GM19239 (cell line): ENCODE measurements at places on chromosomes 7 and 10.

DNA sequence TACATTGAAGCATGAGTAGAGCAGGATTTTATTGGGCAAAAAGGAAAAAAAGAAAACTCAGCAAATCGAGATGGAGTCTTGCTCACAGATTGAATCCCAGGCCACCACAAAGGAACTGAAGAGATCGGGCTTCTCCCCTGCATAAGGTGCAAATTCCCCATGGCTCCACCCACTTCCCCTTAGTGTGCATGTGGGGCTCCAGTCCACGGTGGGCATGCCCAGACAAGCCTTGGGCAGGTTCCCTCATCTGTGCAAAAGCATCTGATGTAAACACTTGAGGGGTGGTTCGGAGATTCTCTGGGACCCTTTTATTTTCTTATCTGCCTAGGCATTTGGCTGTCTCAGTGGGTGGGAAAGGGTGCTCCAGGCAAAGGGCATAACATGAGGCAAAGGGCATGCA is 150.7 kb downstream of the CFTR start:
- no peak for DNase-seq

- no peak for DNase-seq
These were observed 21.9 kb upstream of the CABCOCO1 start for GRCh38 chr10:61640856-61641255.

GRCh38 chr7:100604976-100605911 is 3.1 kb downstream of the PCOLCE start:
- DNase-seq = no peak

DNA sequence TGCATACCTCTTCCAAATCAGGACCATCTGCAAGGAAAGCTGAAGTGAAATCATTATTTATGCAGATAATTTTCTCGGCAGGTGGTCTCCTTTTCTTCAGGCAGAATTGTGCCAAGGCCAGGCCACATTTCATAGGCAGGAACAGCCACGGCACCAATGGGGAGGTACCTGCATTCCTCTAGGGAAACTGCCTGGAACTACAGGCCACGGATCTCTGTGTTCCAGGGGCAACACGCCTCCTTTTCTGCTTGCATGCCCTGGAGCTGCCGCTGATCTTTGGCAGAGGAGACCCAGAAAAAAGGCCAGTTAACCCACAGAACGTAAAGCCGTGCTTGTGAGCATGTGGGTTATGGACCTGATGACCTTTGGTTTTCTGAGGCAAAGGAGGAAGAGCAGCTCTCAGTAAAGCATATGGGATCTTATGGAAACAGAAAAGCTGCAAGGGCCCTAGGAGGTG is 111.2 kb upstream of the KIAA1217 start:
- DNase-seq = no peak

DNA sequence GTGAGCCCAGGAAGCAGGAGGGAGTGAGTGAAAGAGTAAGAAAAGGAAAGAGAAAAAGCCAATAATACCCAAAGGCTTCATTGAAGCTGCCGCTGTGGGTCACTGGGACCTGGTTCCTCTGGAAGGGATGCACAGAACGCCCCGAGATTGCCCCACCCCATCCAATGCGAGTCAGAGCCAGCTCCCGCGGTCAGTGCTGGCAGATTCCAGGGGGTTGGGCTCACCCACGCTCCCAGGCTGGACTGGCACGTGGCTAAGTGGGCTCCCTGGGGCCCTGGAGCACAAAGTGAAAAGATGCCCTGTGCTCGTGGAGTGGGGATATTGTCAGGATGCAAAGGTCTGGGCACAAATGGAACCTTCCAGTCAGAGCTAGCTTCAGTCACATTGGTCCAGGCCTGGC is 117.0 kb downstream of the OAT start:
- DNase-seq = no peak

DNA sequence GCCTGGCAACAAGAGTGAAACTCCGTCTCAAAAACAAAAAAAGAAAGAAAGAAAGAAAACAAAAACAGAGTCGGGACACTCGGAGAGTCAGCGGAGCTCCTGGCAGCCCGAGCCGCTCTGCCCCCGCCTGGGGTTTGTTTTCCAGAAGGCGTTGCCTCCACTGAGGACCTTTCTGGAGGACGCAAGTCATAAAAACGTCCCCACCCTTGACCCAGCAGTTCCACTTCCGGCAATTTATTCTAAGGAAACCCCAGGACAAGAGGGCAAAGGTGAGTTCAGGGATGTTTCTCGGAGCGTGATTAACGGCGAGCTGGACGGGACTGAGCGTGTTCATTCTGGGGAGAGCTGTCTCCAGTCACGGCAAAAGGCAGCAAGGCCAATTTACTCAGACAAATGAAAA is 27.0 kb upstream of the SUN1 start:
- no peak for DNase-seq

GRCh38 chr7:157459966-157460365 is 123.2 kb downstream of the DNAJB6 start:
- DNase-seq = no peak

- no peak for DNase-seq
These were observed 1331.6 kb upstream of the SORCS1 start for GRCh38 chr10:108496106-108496505.

GRCh38 chr10:91296471-91296870 is 76.0 kb downstream of the PCGF5 start:
- no peak for DNase-seq

GRCh38 chr10:3412071-3412582 is 239.5 kb upstream of the PITRM1 start:
- DNase-seq = no peak

DNA sequence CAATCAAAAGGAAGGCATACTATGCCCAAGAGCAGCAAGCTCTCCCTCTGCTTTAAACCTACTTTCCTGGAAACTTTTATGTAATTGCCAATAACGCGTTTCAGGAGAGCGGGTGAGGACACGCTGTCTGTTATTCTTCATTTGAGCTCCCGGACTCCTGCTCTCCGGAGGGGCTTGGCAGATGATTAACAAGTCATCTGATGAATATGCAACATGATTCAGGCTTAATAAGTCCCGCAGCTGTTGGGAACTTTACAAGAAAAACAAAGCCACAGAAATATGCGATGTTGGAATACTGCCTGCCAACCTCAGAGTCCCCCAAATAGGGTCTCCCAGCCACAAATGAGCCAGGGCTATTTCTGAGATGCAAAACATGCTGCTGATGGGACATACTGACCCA is 348.0 kb downstream of the GPAM start:
- no peak for DNase-seq

GRCh38 chr10:83945982-83946718 is 193.2 kb upstream of the GHITM start:
- no peak for DNase-seq

GRCh38 chr10:119209035-119209735 is 1.8 kb downstream of the GRK5 start:
- no peak for DNase-seq

DNA sequence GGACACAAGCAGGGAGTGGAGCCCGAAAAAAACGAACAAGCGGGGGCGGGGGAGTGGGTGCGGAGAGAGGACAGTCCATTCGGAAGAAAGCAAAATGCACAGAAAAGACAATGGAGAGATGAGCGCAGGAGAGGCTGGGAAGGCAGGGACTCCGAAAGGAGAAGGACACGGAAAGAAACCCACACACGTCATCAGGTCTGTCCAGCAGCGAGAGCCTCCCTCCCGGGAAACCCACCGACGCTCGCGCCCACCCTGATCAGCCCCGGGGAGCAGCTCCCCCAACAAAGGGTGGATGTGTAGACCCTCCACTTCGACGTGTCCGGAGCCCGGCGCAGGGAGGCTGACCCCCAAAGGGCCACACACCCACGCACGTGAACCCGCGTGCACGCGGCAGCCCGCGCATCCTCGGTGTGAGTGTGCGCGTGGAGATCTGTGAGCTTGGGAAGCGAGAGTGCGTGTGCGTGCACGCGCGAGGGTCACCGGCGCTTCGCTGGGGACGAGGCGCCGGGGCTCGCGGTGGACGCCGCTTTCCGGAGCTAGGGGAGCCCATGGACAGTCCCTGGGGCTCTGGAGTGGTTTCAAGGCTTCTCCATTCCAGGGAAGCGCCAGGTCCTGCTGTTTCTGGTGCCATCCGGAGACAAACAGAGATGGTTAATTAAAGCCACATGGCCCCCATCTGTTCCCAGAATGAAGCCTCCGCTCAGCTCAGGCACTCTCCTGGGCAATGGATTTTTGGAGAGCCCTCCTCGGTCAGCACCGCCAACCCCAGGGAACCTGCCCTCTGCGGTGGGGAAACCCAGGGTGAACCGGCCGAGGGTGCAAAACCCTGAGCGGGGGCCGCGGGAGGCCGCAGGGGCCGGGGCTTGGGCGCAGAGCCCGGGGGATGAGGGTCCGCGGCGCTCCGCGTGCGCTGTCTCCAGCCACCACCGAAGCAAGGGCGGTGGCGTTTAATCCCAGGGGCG is 916 bp downstream of the LAMB1 start:
- DNase-seq = no peak

GRCh38 chr10:18423058-18423637 is 228.2 kb downstream of the NSUN6 start:
- DNase-seq = no peak

DNA sequence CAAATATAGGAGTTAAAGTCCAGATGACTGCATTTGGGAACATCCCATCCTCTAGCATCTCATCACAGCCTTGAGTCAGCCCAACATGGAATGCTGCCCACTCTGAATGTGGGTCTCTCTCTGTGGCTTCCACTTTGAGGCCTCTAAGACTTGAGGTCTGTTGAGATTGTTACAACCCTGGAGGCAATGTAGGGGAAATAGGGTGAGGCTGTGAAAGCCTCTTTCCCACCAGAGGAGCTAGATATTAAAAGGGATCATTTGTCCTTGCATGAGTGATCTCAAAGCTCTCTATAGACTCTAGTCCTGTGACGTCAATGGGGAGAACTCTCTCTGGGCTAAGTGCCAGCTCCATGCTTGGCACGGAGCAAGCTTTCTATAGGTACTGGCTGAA is 6.4 kb upstream of the GOLGA7B start:
- DNase-seq = no peak

DNA sequence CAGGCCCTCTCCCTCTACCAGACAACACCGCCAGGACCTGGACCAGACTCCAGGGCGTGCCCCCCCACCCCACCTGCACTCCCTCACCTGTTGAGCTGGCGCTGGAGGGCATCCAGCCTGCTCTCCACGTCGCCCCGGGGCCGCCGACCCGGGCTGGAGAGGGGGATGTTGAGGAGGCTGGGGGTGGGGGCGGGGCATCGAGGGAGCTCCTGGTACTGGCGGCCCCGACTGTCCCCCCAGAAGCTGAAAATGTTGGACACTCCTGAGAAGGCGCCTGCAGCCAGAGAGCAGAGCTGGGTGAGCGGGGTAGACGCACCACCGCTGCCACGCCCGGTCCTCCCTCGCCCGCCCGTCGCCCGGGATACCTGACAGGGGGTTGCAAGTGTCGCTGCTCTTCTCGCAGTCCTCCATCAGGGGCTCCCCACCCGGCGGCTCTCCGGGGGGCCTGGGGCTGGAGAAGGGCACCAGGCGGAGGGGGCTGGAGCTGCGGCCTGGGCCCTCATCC is 30.8 kb downstream of the KCNH2 start:
- no peak for DNase-seq

GRCh38 chr10:117746541-117747448 is 204.2 kb downstream of the EMX2 start:
- DNase-seq = no peak

- DNase-seq = no peak
These were observed 141.7 kb downstream of the DLG5 start for GRCh38 chr10:77784856-77785255.

GRCh38 chr10:80148166-80148805 is 15.8 kb downstream of the PLAC9 start:
- DNase-seq = no peak

DNA sequence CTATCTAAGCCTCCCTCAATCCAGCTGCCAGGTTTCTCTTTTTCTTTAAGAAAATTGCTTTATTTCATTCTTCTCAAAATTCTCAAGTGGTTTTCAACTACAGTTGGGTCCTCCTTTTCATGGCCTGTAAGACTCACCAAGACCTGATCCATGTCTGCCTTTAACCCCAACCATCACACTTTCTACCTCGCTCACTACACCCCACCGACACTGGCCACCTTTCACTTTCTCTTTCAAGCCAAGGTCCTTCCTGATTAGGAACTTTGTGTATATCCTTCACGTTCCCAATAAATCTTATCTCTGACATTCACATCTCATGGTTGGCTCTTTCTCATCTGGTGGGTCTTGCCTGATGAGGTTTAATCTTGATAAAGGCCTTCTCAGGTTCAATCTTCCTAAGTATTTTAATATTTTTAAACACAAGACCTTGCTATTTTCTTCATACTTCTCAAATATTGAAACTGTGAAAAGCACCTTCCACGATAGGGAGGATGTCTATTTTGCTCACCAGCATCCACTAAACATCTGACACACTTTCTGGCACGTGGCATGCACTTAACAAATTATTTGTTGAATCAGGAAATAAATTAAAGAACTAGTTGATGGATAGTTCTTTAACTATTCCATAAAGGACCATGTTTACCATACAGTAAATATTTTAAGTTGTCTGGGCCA is 624.8 kb downstream of the GRID1 start:
- DNase-seq = peak; percentile 28

GRCh38 chr7:116571037-116571436 is 46.2 kb downstream of the CAV1 start:
- DNase-seq = no peak

DNA sequence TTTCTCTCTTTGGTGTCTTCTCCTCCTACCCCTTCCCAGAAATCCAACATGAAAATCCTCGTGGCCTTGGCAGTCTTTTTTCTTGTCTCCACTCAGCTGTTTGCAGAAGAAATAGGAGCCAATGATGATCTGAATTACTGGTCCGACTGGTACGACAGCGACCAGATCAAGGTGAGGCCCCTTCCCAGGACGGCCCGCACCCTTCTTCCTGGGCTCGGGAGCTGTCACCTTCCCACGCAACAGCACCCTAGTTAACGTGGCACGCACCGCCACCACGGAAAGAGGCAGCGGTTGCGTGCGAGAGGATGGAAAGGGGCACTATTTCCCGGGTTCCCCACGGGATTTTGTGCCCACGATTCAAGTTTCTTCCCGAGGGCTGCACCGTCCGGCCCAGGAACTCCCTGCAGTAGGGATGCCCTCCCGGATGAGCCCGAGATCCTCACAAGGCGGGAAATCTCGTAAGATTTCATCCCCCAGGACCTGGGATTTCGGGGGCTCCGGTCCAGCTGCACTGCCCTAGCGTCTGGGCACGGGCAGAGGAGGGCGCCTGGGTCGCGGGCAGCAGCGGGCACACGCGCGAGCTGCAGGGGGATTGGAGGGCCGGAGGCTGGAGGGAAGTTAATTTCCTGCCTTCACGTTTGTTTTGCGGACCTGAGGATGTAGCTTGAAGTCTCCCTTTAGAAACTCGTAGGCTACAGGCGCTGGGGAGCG is 834 bp downstream of the TAC1 start:
- DNase-seq = no peak

GRCh38 chr7:81583882-81584533 is 185.8 kb downstream of the HGF start:
- DNase-seq = no peak

- DNase-seq = no peak
These were observed 69.0 kb downstream of the ANK3 start for GRCh38 chr10:60320666-60321065.
